ENCODE measurements at places on chromosomes 1 and 21.
A peak's percentile ranks its signal among the peaks of the same experiment; 100 is the strongest.

- DNase-seq, result no peak
These were observed 5.0 kb upstream of the TNFRSF8 start for GRCh38 chr1:12057940-12058687.

DNA sequence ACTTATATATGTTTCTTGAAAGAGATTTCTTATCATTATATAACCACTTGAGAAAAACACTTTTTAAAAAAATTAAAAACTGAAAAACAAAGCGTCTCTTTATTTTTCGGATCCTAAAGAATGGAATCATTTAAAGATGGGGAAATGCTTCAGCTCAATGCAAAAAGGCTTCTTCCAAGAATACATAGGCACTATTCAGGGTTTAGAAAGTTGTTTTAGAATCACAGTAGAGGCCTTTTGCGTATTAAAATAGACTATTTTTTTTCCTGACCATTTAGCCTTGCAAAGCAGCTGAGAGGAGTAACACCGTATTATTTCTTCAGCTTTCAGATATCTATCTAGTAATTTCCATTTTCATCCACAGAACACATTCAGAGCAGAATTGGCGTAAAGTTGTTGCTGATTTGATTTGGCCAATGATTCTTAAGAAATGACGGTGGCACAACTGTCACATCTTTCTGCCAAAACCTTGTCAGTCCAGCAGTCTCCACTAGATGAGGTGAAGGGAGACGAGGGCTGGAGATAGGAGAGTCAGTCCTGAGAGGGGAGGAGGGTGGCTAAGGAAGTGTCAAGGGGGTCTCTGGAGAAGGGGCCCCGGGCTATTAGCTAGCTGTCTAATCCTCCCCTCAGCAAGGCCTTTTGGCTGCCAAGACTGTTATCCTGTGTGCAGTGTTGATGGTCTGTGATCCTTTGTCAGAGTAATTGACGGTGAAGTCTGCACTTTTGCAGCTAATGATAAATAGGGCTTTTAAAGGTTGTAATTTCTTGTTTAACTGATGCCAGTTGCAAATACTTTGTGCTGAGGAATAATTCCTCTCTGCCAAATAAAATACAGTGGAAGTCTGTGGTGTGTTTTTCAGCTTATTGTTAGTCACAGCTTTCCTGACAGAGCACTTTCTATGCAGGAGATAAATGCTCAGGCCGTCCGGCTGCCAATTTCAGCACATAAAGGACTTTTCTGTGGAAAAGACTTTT is 34.7 kb downstream of the PRRX1 start:
- DNase-seq, result no peak

GRCh38 chr1:15350151-15350550 is 59.5 kb upstream of the EFHD2 start:
- no peak for DNase-seq

DNA sequence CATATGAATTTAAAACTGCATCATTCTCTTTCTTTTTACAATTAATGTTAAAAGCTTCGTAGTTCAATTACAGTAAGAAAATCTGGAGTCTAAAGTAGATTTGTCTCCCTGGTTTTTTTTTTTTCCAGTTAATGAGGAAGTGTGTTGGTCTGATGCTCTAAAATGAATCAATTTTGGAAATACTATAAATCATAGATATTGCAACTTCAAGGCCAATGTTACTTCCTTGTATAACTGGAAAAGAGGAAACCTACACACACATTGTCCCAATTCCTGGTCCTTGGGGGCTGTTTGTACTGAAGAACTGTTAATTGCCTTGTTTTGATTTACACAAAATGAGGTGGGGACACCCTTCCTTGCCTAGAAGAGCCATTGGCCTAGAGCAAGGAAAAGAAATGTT is 107.2 kb downstream of the RGS2 start:
- DNase-seq, result no peak

GRCh38 chr21:31457675-31458074 is 113.6 kb upstream of the TIAM1 start:
- peak; percentile 68 for DNase-seq

DNA sequence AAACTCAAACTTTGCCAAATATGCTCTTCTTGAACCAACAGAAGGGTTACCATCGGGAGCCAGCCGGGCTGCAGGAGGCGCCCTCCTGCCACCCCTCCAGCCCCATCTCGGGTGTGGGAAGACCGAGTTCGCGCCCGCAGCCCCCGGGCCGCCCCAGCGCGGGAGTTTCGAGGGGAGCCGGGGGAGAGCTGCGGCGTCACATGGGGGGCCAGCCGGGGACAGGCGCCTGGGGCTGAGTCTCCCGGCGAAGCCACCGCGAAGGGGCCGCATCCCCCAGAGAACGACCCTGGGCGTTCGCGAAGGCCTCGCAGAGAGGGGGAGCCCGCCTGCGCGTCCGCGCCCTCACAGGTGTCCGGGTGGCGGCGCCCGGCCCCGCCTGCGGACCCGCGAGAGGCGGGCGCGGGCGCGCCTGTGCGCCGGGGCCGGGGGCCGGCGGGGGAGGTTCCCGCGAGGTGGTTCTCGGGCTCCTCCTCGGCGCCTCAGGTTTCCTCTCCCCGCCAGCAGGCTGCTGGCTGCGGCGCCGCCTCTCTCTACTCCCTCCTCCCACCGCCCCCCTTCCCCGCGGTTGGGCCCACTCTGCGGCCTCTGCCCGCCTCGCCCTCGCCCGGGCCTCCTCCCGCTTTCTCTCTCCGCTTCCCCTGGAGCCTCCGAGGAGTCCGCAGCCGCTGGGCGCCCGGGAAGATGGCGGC is at the start of gene RAVER2:
TSS of gene RAVER2 (plus strand) at position 584 of the 689 bp plus-strand sequence. CDS start at position 682, 98 bp downstream.
- DNase-seq, result peak; percentile 93

GRCh38 chr1:234327577-234328164 is 45.6 kb upstream of the COA6 start:
- DNase-seq, result no peak

- DNase-seq, result peak; percentile 12
These were observed 148.4 kb downstream of the COP1 start for GRCh38 chr1:176058686-176059085.

DNA sequence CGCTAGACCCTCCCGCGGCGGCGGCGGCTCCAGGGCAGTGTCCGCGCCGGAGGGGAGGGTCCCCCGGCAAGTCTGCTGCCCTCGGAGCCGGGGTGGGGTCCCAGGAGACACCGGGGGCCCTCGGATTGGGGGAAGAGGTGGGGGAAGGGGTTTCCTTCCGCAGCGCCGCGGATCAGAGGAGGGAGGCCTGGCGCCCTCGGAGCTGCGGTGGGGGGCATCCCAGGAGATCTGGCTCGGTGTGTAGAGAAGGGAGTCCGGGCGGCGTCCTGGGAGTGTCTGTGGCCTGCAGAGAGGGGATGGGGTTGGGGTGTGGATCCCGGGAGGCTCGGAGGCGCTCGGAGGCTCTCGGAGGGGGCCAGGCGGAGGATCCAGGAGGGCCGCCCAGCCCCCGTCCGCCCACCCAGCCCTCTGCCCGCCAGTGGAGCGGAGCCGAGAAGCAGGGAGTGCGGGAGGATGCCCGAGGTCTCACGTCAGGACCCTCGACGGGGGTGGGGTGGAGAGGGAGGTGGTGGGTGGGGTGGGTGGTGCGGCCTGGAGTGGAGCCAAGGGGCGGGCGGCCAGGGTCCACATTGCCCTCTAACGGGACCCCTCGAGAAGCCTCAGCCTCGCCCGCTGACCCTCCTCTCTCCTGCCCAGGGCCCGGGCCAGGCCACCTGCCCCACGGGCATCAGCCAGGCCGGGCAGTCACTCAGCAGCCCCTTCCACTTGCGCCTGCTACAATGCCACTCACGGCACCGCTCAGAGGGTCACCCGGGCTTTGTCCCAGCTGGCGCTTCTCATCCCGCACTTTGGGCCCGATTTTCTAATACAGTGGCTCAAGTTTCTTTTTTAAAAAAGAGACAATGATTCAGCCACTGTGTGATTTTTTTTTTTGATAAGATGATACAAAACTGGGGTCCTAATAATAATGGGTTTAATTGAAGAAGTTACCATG is 60.2 kb upstream of the ARHGEF16 start:
- peak; percentile 72 for DNase-seq

DNA sequence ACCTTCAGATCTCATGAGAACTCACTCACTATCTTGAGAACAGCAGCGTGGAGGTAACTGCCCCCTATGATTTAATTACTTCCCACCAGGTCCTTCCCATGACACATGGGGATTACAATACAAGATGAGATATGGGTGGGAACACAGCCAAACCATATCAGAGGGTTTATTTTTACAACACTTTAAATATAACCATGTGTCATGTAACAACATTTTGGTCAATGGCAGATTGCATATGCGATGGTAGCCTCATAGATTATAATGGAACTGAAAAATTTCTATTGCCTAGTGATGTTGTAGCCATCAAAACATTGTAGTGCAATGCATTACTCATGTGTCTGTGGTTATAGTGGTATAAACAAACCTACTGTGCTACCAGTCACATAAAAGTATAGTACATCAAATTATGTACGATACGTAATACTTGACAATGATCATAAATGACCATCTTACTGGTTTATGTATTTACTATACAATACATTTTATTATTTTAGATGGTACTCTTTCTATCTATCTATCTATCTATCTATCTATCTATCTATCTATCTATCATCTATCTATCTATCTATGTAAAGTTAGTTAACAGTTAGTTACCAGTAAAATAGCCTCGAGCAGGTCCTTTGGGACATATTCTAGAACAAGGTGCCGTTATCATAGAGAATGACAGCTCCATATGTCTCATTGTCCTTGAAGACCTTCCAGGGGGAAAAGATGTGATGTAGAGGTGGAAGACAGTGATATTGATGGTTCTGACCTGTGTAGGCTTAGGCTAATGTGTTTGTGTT is 12.6 kb upstream of the S100B start:
- DNase-seq, result no peak

DNA sequence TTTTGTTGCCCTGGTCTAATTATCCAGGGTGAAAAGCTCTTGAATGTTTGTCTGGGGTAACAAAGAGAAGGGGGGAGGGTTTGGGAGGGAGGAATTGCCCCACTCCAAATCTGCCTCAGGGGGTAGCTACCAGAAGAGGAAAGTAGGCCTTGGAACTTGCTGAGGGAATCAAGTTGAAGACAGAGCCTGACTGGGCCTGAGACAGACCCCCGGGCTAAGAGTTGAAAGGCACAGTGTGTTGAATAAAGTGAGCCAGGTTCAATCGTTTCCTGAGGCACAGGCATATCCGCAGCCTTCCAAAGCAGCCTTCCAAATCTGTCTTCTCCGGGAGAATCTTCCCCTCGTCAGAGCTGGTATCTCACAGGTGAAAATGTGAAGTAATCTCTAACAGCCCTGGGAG is 96.6 kb downstream of the LRIG2 start:
- DNase-seq, result no peak

DNA sequence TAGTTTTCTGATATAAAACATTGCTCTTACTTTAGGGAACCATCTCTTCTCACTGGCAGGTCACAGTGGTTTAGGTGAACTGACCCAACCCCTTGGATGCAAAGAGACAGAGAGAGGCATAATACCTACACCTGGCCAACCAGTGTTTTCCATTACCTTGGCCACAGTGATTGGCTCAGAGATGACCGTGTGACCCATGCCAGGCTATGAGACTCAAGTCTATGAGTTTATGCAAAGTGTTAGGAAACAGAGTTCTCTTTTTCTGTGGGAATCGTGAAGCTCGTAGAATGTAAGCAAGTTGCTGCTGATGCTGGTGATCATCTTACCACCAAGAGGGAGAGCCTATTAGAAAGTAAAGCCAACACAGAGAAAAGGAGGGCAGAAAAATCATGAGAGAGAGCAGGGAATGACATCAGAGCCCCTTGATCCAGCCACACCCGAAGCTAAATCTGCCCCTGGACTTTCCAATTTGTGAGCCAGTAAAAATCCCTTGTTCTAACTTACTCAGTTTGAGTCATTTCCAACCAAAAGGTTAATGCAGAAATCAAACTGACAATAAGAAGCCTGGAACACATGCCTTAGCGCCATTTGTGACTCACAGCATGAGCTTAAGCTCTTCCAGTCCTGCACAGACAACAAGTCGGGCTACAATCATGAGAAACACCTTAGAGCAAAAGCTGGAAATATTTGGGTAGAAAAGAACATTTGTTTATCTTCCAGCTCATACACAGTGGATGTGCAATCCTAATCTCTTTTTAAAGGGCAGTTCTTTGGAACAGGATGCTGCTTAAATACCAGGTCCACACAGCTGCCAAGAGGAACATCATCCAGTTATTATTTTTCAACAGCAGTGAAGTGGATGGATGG is 81.3 kb upstream of the KAZN start:
- DNase-seq, result no peak

DNA sequence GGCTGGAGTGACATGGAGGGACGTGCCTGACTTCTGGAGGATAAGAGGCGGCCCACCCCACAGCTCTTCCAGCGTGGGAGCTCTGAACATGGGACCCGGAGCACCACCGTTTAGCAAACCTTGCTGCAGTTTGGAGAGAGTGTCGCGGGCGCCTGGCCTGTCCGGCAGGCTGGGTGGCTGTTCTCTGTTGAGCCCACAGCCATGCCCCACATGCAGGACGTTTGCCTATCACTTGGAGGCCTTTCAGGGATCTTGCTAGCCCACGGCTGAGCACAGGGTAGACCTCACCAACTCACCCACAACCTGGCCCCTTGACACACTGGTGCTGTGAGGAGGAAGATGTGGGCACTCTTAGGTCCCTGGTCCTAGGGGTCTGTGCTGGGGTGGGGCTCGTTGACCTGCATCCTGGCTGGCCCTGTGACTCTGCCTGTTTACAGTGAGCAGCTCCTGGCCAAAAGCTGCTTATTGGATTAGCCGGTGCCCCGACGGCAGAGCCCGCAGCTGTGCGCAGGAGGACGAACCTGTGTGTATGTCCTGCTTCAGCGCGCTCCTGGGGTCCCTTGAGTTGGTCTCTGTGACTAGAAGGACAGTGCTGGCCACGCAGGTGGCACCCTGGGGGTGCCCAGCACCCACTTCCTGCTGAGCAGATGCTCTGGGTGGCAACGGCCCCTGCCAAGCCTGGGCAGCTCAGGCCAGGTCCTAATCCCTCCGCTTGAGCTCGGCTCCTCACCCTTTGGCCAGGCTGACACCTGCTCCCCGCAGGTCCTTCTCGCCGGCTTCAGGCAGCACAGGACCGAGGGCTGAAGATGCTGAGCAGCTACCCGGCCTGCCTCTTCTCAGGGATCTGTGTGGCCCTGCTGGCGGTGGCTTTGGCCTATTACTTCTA is 72.4 kb upstream of the TRAPPC10 start:
- no peak for DNase-seq

DNA sequence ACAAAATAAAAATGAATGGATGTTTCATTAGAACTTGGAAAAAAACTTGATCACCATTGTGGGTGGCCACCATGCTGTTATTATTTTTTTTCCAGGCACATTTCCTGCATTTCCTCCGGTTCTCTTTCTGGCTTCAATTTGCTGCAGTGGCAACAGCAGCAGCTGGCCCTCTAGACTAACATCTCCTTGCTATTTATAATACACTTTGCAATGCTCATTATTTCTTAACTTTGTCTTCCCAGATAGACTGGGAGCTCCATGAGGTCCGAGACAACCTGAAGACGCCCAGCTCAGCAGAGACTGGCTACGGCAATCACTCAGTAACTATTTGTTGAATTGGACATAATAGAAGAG is 53.4 kb upstream of the ATP5PO start:
- no peak for DNase-seq
